ENCODE measurements at places on chromosomes 3 and 15.

DNA sequence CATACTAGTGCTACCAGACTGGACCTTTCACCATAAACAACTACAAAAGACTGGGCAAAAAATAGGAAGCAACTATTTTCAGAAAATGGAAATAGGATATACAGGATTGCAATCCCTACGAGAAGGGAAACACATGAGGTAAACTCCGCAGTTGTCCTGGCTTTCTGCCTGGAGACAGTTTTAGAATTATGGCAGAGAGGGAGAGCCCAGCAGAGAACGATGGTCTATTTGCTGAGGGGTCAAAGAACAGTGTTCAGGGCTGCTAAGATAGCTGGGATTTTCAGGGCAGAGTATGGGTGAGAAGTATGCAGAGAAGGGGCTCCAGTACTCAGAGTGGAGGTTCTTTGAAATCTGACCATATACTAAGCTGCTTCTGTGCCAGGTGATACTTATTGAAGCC, 163.4 kb downstream of the CHDH start:
- no peak for DNase-seq

DNA sequence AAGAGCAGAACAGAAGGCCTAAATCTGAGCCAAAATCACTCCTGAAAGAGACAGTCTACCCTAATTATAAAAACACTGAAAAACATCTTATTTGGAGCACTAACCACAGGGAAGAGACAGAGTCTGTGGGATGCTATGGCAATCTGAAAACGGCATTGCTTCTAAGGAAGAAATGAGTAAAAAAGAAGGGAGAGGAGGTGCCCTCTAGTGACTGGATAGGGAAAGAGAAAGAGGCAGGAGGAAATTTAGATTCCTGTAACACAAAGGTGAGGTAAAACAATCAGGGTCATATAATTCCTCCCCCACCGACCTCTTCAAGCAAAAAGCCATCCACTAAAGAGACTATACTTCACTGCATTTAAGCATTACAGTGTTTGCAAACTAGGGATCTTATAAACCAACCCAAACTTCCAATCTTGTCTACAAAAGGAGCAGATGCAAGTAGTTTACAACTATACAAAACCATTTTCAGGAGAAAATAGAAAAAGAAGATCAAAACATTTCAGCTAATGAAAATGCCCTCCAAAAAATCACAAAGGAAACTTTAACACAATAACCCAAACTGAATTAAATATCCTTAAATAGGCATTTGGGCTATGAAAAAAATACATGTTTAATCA, 32.6 kb downstream of the HACD2 start:
- no peak for DNase-seq

- no peak for DNase-seq
Observed at GRCh38 chr3:55968331-55968730, 481.2 kb upstream of the WNT5A start.

DNA sequence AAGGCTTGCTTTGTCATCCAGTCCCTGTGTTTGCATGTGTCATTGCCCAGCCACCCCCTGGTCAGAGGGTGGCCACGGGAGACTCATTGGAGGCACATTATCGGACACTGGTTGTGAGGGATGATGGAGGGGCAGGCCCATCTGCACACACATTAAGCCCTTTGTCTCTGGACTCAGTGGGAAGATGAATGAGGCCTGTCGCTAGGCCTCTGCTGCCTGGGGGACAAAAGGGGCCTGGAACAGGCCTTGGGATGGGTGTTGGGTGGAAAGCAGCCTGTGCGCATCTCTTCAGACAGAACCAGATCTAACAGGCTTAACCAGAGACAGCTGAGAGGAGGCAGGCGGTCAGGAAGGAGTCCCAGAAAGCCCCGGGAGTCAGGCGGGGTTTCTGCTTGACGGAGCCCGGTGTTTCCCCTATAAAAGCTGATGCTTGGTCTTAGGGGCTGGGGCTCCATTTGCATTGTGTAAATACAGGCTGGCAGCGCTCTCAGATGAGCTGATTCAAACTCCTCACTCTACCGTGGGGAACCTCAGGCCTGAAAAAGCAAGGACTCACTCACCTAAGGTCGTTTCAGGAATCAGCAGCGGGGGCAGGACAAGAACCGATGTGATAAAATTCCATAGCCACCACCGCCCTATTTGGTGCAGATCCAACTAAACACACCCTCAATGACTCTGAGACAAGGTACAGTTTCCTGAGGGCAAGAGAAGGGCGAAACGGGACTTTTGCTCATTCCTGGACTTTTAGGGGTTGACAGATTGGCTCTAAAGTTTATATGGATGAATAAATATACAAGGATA, 17.1 kb upstream of the SKIC8 start:
- no peak for DNase-seq

DNA sequence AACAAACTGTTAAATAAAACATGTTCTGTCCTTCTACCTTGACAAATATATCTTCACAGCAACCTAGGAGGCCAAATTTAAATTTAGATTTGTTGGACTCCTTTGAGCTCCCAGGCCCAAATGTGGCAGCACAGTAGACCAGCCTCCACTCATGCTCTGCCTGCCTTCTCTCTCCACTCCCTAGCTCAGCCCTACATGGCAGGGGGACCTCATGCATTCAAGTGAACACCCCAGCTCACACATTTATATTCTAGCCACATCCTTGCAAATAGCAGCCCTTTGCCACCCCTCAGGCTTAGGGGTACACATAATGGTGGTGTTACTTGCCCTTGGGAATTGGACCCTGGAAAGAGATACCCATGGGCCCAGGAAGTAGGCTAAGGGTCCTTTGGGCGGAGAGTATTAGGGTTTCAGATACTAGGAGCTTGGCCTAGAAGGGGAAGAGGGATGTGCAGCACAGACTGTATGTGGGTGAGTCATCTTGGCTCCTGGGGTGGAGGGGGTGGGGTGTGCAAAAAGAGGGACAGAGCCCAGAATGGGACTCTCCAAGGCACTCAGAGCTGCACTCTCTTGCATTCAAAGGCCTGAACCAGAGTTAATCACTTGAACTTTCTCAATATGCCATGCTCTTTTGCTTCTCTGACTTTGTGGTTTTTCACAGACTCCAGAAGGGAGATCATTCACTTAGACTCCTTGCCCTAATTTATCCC, 268.4 kb upstream of the ROPN1 start:
- DNase-seq: no peak

DNA sequence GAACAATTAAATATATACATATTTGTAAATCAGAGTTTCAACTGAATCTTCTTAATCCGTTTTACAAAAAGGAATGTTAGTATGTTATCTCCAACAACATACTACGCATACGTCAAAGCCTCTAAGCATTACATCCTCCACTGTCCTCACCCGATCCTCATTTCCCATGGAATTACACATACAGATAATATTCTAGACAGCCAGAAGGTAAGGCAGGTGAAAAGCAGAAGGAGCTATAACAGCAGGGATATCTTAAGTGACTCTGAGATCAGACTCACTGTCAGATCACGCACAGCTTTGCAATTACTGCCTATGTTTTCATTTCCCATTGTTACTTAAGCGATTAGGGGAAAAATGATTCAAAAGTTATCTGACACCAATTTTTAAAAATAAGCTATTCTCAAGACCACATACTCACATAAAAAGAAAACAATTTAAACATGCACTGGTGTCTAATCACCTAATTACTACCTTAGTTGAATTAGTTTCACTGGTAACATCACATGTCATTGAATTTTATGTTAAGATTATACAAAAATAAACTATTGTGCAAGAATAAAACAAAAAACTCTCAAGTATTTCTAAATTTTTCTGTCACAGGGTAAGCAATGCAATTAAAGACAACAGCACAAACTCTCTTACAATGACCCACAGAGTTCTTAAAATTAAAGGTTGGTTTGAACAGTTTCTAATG, 92.8 kb downstream of the TBL1XR1 start:
- no peak for DNase-seq

GRCh38 chr3:79415356-79415755, 352.4 kb downstream of the ROBO1 start:
- DNase-seq: no peak

DNA sequence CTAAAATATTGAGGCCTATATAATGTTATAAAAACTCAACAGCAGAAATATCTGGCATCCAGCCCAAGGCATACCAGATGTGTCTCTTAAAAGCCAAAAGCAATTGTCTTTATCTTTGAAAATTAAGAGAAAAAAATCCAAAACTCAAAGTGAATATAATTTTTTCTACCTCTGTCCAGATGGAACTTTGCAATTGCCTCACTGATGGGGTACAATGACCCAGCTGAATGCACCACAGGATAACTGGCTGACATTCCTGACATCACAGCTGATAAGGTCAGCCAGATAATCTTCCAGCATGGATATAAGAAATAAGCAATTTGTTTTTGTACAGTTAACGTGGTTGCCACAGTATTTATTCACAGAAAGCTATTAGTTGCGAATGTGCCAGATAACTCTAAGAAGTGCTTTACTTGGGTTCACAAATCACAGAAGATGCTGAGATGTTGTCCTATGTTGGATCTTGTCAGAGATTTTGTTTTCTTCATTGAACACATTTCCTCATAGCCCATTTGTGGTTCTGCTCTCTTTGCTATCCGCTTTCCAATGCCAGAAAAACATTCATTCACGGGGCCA, 566.9 kb upstream of the CCDC54 start:
- DNase-seq: no peak

- no peak for DNase-seq
Observed at GRCh38 chr3:38101811-38102443, 35.0 kb downstream of the ACAA1 start.

DNA sequence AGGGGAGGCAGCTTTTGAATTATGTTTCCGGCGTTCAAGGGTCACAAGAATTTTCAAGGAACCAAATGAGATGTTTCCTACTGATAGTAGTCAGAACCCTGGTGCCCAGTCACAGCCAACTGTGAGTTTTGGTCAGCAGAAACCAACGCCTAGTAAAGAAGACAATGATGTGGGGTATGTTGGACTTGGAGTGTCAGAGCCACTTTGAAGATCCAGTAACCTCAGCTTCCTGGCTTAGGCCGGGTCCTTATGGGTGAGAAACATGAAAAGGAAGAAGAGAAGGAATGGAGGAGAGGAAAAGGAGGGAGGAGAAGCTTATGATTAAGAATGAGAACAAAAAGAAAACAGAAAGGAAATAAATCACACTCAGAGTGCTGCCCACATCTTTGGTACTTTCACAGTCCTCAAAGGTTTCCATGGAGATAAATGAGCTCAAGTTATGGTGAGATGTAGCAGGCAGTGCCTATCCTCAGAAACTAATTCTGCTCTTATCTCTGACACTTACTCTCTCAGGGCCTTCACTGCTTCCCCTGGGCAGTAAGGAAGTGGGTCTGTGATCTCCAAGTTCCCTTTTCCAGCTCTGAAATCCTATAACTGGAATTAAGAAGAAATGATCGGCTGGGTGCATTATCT, 2.0 kb upstream of the MCF2L2 start:
- no peak for DNase-seq

DNA sequence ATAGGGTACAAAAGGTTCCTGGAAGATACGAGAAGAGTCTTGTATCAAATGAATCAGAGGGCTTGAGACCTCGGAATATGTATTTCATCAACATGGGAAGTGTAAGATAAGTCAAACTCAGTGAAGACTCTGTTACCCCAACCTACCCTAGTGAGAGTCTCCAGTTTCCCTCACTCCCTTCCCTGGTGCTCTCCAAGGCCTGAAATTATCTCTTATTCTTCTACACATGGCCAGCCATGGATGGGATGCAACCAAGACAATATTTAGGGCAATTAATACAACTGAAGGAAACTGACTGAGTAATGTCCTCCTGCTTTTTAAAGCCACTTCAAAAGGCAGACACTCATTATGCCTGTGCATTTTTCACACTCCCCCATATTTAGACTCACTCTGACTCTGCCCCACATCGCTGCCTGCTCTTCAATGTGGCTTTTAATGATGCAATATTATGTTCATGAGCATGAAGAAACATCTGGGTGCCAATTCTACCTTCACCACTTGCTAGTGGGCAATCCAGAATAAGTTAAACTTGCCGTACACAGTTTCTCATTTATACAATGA, 137.1 kb upstream of the THBS1 start:
- DNase-seq: no peak

DNA sequence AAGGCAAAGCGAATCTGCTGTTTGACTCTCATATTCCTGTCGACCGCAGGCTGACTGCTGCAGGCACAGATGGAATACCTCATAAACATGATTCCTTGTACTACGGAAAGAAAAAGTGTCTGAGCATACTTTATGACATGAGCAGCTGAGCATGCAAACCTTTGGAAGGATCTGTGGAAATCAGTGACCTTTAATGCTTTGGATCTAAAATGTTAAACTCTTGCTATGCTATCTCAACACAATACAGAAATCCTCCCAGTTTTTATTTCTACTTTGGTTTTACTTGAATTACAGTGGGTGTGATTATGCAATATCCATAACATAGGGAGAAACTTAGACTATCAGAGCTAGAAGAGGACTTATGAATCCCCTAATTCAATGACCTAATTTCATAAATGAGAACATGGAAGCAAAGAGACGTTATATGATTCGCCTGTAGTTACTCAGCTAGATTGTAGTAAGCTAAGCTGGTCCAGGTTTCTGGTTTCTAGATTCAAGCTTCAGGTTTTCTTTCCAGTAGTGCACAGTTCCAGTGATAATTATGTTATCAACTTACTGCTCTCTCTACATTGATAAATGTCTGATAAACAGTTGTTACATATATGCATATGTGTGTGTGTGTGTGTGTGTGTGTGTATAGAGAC, 127.6 kb upstream of the GBE1 start:
- no peak for DNase-seq

DNA sequence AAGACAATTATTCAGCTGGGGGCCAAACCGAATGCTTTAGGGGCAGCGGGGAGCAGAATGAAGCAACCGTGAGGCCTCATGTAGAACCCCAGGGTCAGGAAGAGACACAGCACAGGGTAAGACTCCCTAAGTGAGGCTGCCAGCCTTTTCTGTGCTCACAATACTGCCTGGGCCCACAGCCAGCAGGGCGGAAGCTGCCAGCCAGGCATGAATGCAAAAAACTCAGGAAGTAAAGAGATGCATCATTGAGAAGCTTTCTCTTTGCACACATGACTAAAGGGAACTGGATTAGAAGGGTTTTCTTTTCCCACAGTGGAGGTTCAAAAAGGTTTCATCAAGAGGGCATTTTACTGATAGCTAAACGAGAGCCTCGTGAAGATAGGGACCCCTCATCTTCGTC, 33.3 kb downstream of the CA12 start:
- DNase-seq: no peak

DNA sequence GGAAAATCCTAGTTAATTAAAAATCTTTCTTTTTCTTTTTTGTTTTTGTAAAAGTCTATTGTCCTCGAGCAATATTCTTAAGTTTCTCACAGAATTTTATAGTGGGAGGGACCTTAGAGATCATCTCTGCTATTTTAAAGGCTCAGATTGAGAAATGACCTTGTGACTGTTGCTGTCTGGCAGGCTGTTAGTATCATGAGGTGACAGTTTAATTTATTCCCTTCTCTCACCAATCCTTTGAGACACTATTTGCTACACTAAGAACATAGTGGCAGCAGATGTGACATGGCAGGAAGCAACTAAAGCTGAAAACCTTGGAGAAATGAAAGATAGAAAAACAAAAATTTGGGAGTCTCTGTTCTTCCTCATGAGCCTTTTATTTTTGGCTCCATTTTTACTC, 24.9 kb downstream of the APPL1 start:
- DNase-seq: no peak

- no peak for DNase-seq
Observed at GRCh38 chr15:52689562-52689961, 10.4 kb upstream of the ATOSA start.

- no peak for DNase-seq
Observed at GRCh38 chr15:90674476-90674875, 42.7 kb upstream of the BLM start.

Measured in CD8-positive, alpha-beta memory T cell (primary cell).